ENCODE measurements at places on chromosomes 7 and 10. TPM values are rescaled to one million over a fixed set of nuclear protein-coding genes. Genes with fewer than 3 reads are reported as not detected.

Gene SFTPA1
- not detected for total RNA-seq

- no peak for DNase-seq
Measured at GRCh38 chr10:113880236-113880635, 25.8 kb downstream of the NHLRC2 start.

DNA sequence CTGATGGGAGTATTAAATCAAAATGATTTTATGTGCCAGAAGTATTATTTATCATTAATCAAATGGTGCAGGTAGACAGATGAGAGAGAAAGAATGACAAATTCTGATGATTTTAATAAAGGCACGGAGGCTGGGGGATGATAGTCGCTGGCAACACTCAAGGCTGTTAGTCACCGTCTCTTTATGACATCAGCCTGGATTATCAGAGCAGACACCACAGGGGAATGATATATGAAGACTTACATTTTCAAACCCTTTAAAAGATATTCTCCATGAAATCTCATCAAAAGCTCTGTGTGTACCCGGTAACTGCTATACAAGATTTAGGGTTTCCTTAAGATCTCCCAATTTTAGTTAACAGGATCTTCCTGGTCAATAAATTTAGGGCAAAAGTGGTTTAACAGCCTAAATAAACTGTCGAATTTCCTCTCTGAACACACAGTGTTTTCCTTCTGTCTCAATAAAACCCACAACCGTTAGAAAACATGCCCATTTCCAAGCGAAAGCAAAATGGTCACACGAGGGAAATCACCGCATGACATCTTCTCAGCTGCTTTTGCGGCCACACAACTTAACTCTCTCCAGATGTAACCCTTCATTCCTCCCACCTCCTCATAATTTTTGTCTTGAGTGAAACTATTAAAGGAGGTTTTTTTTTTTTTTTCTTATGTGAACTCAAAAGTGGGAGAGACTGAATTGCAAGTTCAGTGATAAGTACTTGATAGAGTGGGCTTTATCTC lies 133.2 kb upstream of the FAM171A1 start:
- DNase-seq, result no peak

Gene MSMB
- total RNA-seq, result not detected

GRCh38 chr7:8109196-8110022 lies 140.8 kb downstream of the GLCCI1 start:
- no peak for DNase-seq

- DNase-seq, result no peak
Measured at GRCh38 chr10:116088985-116089384, 184.0 kb downstream of the GFRA1 start.

- DNase-seq, result no peak
Measured at GRCh38 chr7:81624650-81625631, 144.9 kb downstream of the HGF start.

DNA sequence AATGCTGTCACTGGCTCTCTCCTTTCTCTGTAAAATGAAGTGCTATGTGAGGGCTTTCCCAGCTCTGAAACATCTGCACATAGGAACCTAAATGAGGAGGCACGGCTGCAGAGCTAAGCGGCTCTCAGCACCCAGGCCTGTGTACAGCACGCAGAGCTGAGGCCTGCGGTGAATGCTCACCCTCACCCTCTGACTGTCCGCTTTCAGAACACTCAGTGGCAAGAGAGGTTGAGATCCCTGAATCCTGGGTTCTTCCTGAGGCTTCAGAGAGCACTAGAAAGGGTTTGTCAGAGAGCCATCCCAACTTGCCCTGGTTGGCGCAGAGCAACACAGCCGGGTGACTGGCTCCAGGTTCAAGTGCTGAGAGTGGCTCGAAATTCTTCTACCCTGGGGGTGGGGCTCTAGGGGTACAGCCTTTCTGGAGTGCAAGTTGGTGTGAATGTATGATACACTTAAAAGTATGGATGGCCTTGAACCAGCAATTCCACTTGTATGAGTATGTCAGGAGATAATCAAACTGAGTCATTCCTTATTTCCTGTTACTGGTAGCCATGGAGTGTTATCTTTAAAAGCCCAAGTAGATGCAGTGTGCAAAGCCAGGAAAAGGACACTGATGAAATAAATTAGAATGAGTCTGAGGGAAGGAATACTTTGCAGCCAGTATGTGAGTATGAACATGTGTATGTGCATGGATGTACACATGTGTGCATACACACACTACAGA lies 1.7 kb upstream of the CCDC201 start:
- no peak for DNase-seq

GRCh38 chr10:126207313-126207771 lies 180.9 kb downstream of the ADAM12 start:
- no peak for DNase-seq

- DNase-seq, result no peak
Measured at GRCh38 chr10:69885379-69886013, 83.8 kb downstream of the COL13A1 start.

GRCh38 chr7:55427342-55427741 lies 62.2 kb downstream of the LANCL2 start:
- no peak for DNase-seq

Gene LIPN
- not detected for total RNA-seq

- DNase-seq, result no peak
Measured at GRCh38 chr7:149733924-149734790, 39.2 kb downstream of the ZNF467 start.

DNA sequence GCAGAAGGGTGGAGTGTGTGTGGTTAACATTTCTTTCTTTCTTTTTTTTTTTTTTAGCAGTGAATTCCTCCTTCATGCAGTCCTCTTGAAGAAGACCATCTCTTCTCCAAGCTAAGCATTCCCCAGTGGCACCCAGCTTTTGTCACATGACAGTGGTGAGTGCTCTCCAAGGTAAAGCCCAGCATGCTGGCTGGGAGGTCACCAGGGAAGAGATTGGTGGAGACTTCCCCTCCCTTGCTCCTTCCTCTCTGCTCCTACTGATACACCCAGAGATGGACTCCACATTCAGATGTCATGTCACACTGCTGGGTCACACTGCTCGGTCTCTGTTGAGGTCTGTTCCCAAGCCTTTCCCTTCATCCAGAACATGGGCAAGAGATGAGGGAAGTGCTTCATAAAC lies 55.3 kb downstream of the FRMPD2 start:
- DNase-seq, result no peak

DNA sequence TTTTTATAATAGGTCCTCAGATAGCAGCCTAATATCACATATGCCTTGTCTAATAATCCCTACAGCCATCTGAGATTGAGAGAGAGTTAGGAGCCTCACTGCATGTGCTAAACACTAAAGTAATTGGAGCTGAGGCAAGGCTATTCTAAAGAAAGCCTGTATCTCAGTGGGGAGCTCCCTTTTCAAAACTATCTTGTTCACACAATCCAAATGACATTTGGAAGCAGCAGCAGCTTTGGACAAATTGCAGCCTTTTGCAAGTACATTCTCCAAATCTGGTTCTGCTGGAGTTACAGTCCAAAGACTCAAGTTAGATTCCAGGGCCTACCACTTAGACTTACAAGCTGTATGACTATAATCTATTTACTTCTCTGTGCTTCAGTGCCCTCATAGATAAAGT lies 104.5 kb downstream of the MACC1 start:
- no peak for DNase-seq

Measured in tibial nerve (tissue), 4 donors.